ENCODE measurements at places on chromosomes 7 and 10.

DNA sequence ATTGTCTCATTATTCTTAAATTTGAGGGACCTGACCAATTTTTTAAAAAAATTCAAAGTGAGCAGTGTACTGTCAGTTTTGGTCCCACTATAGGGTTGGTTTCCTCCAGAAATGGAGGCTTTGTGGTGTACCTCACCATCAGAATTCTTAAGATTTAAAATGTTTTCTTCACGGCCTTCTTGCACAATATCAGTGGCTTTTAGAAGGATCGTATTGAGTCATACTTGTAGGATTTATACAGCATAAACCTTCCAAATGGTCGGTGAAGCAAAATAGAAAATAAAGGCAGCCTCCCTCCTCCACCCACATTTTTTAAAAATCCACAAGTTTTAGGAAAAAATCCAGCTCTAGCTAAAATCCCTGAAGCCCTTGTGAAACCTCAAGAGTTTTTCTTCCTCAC is 126.4 kb downstream of the RNLS start:
- no peak for DNase-seq

- no peak for DNase-seq
Observed at GRCh38 chr7:95238252-95238943, 85.9 kb downstream of the PON1 start.

DNA sequence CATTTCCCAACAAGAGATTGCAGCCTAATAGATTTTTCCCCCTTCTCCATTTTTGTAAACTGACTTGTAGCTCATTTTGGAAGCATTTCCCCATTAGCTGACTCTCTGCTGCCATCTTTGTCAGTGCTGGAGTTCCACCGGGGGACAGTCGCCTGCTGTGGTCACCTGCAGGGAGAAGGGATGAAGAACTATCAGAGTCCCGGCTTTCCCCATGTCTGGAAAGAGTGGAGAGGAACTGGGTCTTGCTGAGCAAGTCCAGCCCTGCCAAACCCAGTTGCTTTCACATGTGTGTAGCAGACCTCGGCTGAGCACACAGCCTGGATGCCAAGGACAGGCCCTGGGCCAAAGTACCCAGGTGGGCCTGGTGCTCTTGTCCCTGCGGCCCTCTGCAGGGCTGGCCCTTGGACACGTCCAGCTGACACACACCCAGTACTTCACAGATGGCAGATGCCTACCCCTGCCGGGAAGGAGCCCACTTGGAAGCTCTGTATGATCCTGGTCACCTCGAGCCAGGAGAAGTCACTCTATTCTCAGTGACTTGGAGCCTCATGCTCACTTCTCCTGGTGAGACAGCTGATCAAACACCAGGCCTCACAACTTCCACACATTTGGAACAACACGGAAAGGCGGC is 157.3 kb upstream of the NPVF start:
- DNase-seq, result no peak

DNA sequence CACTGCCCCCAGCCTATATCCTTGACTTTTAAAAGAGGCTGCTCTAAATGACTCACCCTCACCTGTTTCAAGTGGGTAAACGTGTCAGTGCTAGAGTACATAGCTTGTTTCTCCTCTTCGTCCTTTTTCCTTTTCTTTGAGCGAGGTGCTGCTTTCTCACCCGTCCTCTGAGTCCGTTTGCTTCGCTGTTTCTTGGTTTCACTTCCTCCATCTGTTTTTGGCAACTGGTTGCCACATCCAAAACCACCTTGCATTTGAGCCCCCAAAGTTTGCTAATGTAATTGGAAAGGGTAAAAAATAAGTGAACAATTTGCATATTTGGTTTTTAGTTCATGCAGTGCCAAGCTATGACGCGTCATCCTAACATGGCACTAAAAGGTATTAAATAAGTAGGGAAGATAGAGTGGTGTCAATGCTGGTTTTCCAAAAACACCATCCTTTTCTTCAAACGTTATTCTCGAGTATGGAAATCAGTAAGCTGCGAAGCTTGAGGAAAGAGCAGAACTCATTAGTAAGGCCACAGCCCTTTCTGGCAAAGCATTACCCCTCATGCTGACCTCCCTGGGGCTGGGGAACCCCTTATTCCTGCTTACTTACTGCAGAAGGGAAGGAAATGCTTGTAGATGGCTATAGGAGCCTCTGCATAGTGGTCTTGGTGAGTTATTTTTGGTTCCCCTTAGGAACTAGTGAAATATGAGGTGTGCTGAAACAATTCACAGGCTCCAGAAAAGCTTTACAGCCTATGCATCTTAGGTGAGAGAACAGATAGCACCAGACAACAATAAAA is 133.5 kb downstream of the GALNT11 start:
- DNase-seq, result no peak

GRCh38 chr10:102468683-102469082 is 17.3 kb upstream of the C10orf95 start:
- DNase-seq, result no peak

DNA sequence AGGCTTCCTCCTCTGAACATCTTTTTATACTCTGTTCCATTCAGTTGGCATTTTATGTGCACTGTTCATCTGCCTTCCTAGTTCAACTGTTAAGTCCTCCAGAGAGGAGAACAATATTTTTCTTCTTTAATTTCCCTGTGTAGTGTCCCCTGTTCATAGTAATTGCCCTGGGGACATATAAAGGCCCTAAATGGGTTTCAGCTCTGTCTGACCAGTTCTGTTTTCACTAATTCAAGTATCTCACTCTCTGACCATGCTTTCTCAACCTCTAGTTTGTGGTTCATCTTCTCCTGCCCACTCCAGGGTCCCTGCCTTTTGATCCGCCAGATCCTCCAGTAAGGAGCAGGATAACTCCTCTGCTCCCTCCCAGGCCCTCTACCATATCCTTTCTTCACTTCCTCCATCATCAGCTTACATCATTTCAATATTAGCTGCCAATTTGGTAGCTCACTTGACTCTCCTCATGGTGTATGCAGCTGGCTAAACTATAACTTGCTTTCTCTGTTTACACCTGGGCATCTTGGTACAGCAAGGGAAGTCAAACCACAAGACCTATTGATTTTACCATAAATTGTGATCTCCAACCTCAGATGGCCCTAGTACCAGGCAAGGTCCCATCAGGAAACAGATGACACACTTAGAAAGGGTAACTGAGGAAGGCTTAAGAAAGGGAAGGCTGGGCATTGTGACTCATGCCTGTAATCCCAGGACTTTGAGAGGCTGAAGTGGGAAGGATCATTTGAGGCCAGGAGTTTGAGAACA is 17.7 kb upstream of the C10orf67 start:
- no peak for DNase-seq

- no peak for DNase-seq
Observed at GRCh38 chr7:13532028-13532753, 457.3 kb downstream of the ETV1 start.

- no peak for DNase-seq
Observed at GRCh38 chr7:26599982-26600381, 264.4 kb downstream of the SKAP2 start.

DNA sequence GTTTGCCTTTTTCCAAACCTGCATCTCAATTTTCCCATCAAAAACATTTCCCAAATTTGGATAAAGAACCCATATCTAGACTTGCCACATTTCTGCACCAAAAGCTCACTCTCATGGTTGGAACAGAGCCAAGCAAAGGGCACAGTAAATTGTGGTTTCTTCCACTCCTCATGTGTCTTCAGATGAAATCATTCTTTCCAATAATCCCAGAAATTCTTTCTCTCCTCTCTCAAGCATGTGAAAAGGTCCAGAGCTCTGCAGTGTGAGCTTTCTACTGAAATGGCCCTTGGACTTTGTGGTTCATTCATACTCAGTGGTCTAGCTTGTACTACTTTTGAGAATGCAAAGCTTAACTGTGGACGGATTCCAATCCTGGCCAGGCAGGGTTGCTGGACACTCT is 19.8 kb downstream of the PRSS2 start:
- DNase-seq, result no peak

GRCh38 chr10:98367604-98368451 is 47.2 kb downstream of the PYROXD2 start:
- DNase-seq, result no peak

Measured in liver (tissue), 10 donors.